Endothelial cell (in vitro differentiated cells): ENCODE measurements at places on chromosomes 16 and 17. TPM values are rescaled to one million over a fixed set of nuclear protein-coding genes. Genes with fewer than 3 reads are reported as not detected.

DNA sequence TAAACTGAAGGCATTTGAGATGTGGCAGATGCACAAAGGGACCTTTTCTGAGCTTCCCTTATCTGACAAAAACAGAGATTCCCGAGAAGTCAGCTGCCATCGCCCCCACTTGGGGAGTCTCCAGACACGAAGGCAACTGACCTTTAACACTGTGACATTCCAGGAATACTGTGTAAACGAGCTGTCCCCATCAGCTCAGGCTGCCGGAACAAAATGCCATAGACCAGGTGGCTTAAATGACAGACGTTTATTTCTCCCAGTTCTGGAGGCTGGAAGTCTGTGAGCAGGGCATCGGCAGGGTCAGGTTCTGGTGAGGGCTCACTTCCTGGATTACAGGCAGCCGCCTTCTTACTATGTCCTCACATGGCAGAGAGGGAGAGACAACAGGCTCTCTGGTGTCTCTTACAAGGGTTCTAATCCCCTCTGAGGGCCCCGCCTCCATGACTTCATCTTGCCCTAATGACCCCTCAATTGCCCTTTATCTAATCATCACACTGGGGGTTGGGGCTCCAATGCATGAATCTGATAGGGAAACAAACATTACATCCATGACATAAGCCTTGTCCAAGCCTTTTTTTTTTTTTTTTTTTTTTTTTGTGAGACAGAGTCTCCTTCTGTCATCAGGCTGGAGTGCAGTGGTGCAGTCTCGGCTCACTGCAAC lies 178.5 kb upstream of the RPL38 start:
- H3K4me3 ChIP-seq: no peak overlapping the region
- no peaks in the 10 kb centered on the region for H3K4me1 ChIP-seq
- no peaks in the 10 kb centered on the region for H3K27me3 ChIP-seq
- H3K36me3 ChIP-seq: no peaks in the 10 kb centered on the region
- no peak for DNase-seq

- H3K4me1 ChIP-seq: peaks cover 8% of the 10 kb centered on the region
- no peak overlapping the region for H3K27ac ChIP-seq
- no peak for DNase-seq
- no peaks in the 10 kb centered on the region for H3K27me3 ChIP-seq
- peak overlapping the region; percentile 14 for H3K4me3 ChIP-seq
These were observed 108.0 kb upstream of the CIBAR2 start for GRCh38 chr16:85220125-85220839.

- no peak for DNase-seq
- peak overlapping the region; percentile 17 for H3K27ac ChIP-seq
- H3K27me3 ChIP-seq: peaks cover 2% of the 10 kb centered on the region
- peaks cover 39% of the 10 kb centered on the region for H3K36me3 ChIP-seq
- H3K4me3 ChIP-seq: no peak overlapping the region
These were observed 6.2 kb upstream of the CASC3 start for GRCh38 chr17:40134184-40134583.

DNA sequence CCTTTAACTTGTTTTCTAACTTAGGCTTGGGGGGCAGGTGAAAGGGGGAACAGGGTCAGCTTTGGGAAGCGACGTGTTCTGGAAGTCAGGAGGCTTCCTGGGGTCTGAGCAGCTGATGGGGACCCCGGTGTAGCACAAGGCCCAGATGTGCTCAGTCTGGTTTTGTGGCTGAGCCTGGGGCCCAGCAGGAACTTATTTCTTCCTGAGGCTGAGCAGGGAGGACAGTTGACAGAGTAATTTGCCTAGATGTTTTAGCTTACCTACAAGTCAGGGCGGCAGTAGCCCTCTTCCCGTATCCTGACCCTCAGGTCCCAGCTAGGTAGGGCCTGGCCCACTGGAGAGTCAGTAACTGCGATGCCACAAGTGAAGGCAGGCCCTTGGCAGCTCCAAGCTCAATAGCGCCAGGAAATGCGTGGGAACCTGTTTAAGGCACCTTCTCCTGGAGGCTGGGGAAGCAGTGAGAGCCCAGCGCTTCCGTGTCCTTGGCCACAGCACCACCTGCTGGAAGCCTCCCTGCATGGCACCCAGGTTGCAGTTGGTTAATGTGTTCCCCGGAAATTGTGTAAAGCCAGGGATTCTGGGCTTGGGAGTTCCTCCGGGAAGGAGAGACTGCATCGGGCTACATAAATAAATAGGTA lies 5.2 kb downstream of the CCR7 start:
- H3K36me3 ChIP-seq: peaks cover 5% of the 10 kb centered on the region
- peak overlapping the region; percentile 82 for H3K27ac ChIP-seq
- DNase-seq: peak; percentile 94
- H3K27me3 ChIP-seq: peaks cover 6% of the 10 kb centered on the region

- no peaks in the 10 kb centered on the region for H3K4me1 ChIP-seq
- H3K4me3 ChIP-seq: no peak overlapping the region
- no peaks in the 10 kb centered on the region for H3K36me3 ChIP-seq
- H3K27ac ChIP-seq: no peak overlapping the region
- H3K27me3 ChIP-seq: no peaks in the 10 kb centered on the region
These were observed 65.7 kb upstream of the METRNL start for GRCh38 chr17:83013779-83014117.

GRCh38 chr16:14121142-14121541 lies 50.0 kb downstream of the MRTFB start:
- no peaks in the 10 kb centered on the region for H3K27me3 ChIP-seq
- no peak for DNase-seq
- H3K4me1 ChIP-seq: peaks cover 8% of the 10 kb centered on the region
- H3K4me3 ChIP-seq: no peak overlapping the region
- H3K27ac ChIP-seq: no peak overlapping the region

GRCh38 chr17:6018788-6019187 lies 51.4 kb upstream of the WSCD1 start:
- H3K4me3 ChIP-seq: no peak overlapping the region
- no peaks in the 10 kb centered on the region for H3K36me3 ChIP-seq
- peaks cover 6% of the 10 kb centered on the region for H3K27me3 ChIP-seq
- no peak for DNase-seq
- no peak overlapping the region for H3K27ac ChIP-seq

GRCh38 chr16:58515125-58515870 lies at the start of gene SETD6:
TSS of gene SETD6 (plus strand) at chr16:58515517. CDS start at chr16:58515538, 21 bp downstream.
- H3K36me3 ChIP-seq: peaks cover 17% of the 10 kb centered on the region
- H3K4me1 ChIP-seq: peaks cover 12% of the 10 kb centered on the region
- H3K27me3 ChIP-seq: peaks cover 10% of the 10 kb centered on the region
- H3K4me3 ChIP-seq: peak within 1 kb of the TSS; percentile 93
- DNase-seq: peak; percentile 87
- H3K27ac ChIP-seq: peak within 1 kb of the TSS; percentile 37

GRCh38 chr16:35686595-35686994 lies 2227.2 kb downstream of the TP53TG3F start:
- H3K4me3 ChIP-seq: no peak overlapping the region
- H3K36me3 ChIP-seq: peaks cover 15% of the 10 kb centered on the region
- H3K27ac ChIP-seq: no peak overlapping the region
- no peak for DNase-seq

DNA sequence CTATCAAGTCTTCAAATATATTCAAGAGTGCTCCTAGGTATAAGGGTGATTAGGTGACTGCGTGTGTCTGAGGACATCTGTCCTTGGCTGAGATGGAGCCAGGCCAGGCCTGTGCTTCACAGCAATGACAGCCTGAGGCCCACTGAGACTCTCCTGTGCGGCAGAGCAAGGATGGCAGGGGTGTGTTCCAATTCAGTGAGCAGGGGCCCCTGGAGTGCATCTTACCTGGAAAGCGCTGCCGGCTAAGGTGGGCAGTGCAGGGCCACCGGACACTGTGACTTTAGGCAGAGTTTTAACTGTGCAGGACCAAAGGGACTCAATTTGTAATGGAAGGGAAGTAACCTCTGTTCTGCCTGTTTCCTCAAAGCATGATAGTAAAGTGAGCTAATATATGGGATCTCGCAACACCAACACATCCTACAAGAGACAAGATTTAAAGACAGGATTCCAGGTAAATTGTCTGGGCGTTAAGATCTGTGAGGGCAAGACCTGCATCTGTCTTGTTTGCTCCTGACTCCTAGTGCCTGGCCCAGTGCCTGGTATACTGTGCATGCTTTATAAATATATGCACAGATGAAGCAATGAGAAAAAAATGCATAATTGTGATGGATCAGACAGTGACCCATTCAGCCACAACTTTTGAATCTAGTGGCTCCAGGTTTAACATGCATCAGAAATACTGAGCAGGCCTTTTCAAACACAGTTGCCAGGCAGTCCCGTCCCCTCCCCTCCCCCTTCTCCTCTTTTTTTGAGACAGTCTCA lies 86.7 kb downstream of the MRC2 start:
- no peak for DNase-seq
- no peak overlapping the region for H3K27ac ChIP-seq
- no peaks in the 10 kb centered on the region for H3K36me3 ChIP-seq
- H3K4me1 ChIP-seq: peaks cover 5% of the 10 kb centered on the region
- peaks cover 5% of the 10 kb centered on the region for H3K27me3 ChIP-seq

GRCh38 chr16:87603684-87604633 lies 1.7 kb downstream of the JPH3 start:
- no peak overlapping the region for H3K27ac ChIP-seq
- DNase-seq: no peak
- H3K36me3 ChIP-seq: peaks cover 16% of the 10 kb centered on the region
- H3K4me3 ChIP-seq: peak overlapping the region; percentile 96
- peaks cover 23% of the 10 kb centered on the region for H3K4me1 ChIP-seq

DNA sequence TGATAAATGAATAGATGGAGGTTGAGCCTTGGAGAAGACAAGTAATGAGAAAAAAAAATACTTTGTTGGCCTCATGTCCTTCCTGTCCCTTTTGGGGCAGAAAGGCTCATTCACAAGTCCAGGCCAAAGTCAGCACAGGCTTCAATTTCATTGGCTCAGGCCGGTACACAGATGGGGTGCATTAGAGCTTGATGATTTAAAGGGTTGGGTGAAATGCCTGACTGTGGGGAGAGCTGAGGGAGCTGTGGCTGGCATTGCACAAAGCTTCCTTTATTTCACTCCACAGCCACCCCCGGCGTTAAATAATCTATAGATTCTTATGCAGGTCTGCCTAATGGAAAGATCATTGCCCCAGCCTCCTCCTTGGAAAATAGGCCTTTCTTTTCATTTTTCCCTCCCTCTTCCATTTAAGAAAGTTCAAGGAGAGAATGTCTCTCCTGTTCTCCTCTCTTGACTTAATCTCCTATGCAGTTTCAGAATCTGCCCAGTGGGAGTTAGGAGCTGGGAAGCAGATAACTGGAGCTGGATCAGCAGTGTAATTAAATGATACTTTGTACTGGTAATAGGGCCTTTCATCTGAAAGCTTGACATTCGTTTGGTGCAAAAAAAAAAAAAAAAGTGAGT lies 24.4 kb downstream of the YPEL2 start:
- DNase-seq: no peak
- H3K4me3 ChIP-seq: no peak overlapping the region
- H3K36me3 ChIP-seq: peaks cover 38% of the 10 kb centered on the region
- H3K4me1 ChIP-seq: peaks cover 8% of the 10 kb centered on the region
- no peaks in the 10 kb centered on the region for H3K27me3 ChIP-seq

- peak overlapping the region; percentile 89 for H3K4me3 ChIP-seq
- peaks cover 11% of the 10 kb centered on the region for H3K36me3 ChIP-seq
- peaks cover 40% of the 10 kb centered on the region for H3K4me1 ChIP-seq
These were observed 1.6 kb upstream of the ATP6V0C start for GRCh38 chr16:2511996-2512734.

DNA sequence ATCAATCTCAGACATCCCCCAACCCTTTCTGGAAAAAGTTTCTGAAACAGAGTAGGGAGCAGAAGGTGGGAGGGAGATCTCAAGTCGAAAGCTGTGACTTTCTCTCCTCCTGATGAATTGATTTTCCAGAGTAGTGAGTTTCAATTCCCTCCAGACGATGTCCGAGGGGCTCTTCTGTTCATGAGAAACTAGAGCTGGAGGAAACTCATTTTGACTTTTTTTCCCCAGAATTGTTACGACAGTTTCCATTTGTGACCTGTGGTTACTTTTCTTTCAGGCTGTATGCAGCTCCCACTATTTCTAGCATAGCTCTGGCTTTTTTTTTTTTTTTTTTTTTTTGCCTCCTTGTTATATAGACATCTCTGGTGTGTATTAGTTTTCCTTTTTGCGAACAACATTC lies 422.1 kb upstream of the SALL1 start:
- no peak overlapping the region for H3K27ac ChIP-seq
- H3K27me3 ChIP-seq: no peaks in the 10 kb centered on the region
- DNase-seq: no peak

DNA sequence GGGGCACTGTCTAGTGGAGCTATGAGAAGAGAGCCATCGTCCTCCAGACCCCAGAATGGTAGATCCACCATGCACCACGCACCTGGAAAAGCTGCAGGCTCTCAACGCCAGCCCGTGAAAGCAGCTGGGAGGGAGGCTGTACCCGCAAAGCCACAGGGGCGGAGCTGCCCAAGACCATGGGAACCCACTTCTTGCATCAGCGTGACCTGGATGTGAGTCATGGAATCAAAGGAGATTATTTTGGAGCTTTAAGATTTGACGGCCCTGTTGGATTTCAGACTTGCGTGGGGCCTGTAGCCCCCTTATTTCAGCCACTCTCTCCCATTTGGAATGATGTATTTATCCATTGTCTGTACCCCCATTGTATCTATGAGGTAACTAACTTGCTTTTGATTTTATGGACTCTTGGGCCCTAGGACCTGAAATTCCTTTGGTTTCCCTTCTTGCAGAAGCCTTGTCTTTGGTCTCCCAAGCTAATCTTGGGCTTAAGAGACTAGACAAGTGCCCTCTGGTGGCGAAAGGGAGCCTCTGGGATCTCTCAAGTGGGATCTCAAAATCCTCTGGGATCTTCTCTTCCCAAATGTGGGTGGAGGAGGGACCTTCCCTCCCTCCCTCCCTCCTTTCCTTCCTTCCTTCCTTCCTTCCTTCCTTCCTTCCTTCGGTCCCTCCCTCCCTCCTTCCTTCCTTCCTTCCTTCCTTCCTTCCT lies 58.2 kb upstream of the HAPSTR1 start:
- H3K36me3 ChIP-seq: no peaks in the 10 kb centered on the region
- H3K4me3 ChIP-seq: no peak overlapping the region
- peaks cover 2% of the 10 kb centered on the region for H3K27me3 ChIP-seq
- DNase-seq: no peak
- no peak overlapping the region for H3K27ac ChIP-seq
- no peaks in the 10 kb centered on the region for H3K4me1 ChIP-seq

DNA sequence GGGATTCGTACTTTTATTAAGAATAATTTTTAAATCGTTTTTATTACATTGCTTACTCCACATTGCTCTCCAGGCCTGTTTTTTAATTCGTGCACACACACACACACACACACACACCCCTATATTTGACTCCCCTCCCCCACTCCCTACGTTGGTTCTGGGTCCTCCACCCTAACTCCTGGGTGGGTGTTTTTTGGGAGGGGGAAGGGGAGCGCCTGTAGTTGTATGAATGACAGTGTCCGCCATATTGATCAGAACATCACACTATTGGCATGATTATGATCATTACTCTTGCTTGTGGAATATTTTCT lies 1.3 kb downstream of the GNAO1 start:
- no peak overlapping the region for H3K4me3 ChIP-seq
- peaks cover 7% of the 10 kb centered on the region for H3K27me3 ChIP-seq
- no peak overlapping the region for H3K27ac ChIP-seq
- H3K4me1 ChIP-seq: peaks cover 9% of the 10 kb centered on the region

- H3K27ac ChIP-seq: no peak overlapping the region
- peaks cover 45% of the 10 kb centered on the region for H3K36me3 ChIP-seq
- no peak overlapping the region for H3K4me3 ChIP-seq
- H3K4me1 ChIP-seq: peaks cover 24% of the 10 kb centered on the region
- H3K27me3 ChIP-seq: peaks cover 10% of the 10 kb centered on the region
These were observed 4.5 kb downstream of the HERPUD1 start for GRCh38 chr16:56936491-56936890.

The NUDT16L1 gene
- total RNA-seq: 43.1 TPM

The GRAPL gene
- total RNA-seq: 38.3 TPM

The WNT9B gene
- 0.26 TPM for total RNA-seq

The CACNB1 gene
- 10.2 TPM for total RNA-seq

The C16orf46 gene
- 0.18 TPM for total RNA-seq

The ERN1 gene
- 16.7 TPM for total RNA-seq

The SLFN14 gene
- 0.95 TPM for total RNA-seq

The NUDT7 gene
- 7.9 TPM for total RNA-seq

The SDR42E1 gene
- total RNA-seq: 0.74 TPM

The ADORA2B gene
- 5.2 TPM for total RNA-seq

The FOXF1 gene
- 0.69 TPM for total RNA-seq
